Renal cortex interstitium (tissue), 15 donors: ENCODE measurements at places on chromosomes 12 and 14. TPM values are rescaled to one million over a fixed set of nuclear protein-coding genes. Genes with fewer than 3 reads are reported as not detected.

Gene HOXC4
- polyA plus RNA-seq: 59.0 TPM

GRCh38 chr12:31560516-31560915, 30.4 kb downstream of the DENND5B start:
- no peak for DNase-seq

DNA sequence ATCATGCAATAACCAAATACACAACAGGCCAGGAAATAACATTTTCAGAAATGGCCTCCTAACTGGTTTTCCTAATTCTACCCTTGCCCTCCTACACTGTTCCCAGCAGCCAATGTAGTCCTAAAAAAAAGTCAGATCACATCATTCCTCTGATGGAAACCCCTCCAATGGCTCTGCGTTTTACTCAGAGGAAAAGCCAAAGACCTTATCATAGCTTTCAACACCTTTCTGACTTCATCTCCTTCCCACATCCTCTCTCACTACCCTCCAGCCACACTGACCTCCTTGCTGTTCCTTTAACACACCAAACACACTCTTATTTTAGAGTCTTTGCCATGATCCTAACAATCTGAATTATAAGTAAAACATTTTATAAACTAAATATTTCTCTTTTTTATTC, 1.1 kb downstream of the MED6 start:
- no peak for DNase-seq

GRCh38 chr14:32011225-32011624, 65.9 kb upstream of the ARHGAP5 start:
- no peak for DNase-seq

DNA sequence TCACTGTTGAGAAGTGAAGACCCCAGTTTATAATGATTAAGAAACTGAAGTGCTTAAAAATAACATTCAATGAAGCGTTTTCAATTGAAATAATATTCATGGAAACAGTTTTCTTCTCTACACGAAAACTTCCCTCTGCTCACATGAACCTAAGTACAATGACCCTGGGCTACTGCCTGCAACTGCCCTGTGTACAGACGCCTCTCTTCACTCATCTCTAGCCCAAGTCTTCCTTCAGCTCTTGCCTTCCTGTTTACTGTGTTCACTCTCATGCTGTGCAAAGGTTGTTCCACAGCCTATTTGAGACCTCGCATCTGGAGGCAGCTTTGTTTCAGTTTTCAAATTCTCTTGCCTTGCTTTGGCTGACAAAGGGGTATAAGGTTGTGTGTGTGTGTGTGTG, 100.8 kb downstream of the GRIN2B start:
- DNase-seq: no peak
